Stimulated activated CD8-positive, alpha-beta memory T cell treated with anti-CD3 and anti-CD28 coated beads, Interleukin-4, amount 100 ng/mL, for 4 hours (primary cell): ENCODE measurements at places on chromosomes 6 and 20.

DNA sequence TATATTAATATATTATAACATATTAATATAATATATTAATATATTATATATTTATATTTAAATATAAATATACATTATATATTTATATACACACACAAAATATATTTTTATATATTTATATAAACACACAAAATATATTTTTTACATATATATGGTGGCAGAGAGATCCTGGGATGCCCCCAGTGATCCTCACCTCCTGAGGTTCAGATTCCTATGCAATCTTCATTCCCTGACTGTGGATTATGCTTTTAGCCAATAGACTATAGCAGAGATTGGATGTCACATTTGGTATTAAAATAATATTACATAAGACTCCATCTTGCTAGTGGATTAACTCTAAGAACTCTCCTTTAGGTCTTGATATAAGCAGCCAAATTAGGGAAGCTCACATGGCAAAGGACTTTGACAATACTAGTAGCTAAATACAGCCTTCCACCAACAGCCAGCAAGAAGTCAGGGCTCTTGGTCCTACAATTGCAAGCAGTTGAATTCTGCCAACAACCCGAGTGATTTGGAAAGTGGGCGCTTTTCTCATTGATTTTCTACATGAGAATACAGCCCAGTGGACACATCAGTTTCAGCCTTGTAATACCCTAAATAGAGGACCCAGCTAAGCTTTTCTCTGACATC, 681.0 kb downstream of the C6orf118 start:
- no peak for DNase-seq

- DNase-seq = no peak
Observed at GRCh38 chr6:84093441-84094435, 60.2 kb downstream of the MRAP2 start.

DNA sequence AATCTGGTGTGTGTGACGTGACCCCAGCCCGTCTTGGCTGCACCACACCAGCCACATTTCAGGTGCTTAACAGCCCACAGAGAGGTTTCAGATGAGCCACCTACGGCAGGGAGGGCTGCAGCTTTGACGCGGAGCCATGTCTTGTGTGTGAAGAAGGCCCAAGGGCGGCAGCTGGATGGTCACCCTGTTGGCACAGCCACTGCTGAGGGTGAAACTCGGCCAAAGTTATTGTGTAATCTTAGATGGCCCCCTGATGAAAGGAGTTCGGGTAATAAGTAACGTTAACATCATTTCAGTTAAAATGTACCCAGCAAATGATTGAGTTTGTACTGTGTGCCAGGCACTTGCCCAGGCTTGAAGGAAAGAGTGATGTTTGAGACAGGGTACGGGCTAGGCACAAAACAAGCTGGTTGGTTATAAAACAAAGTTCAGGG, 97.2 kb downstream of the SSR1 start:
- no peak for DNase-seq

DNA sequence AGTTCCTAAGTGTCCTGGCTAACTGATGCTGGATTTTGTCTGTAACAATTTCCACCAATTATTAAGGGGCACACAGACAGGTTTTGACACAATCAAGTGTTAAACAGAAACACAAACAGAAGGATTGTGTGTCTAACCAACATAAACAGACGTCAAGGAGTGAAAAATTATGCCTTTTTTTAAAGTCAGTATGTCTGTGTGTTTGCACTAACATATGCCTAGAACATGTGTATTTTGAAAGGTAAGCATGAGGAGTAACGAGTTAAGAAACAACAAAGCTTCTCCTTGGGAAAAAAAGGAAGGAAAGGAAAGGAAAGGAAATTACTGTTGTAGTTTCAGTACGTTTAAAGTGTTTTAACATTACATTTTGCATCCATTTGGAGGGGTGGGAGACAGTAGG, 466.3 kb upstream of the ID4 start:
- DNase-seq = no peak

DNA sequence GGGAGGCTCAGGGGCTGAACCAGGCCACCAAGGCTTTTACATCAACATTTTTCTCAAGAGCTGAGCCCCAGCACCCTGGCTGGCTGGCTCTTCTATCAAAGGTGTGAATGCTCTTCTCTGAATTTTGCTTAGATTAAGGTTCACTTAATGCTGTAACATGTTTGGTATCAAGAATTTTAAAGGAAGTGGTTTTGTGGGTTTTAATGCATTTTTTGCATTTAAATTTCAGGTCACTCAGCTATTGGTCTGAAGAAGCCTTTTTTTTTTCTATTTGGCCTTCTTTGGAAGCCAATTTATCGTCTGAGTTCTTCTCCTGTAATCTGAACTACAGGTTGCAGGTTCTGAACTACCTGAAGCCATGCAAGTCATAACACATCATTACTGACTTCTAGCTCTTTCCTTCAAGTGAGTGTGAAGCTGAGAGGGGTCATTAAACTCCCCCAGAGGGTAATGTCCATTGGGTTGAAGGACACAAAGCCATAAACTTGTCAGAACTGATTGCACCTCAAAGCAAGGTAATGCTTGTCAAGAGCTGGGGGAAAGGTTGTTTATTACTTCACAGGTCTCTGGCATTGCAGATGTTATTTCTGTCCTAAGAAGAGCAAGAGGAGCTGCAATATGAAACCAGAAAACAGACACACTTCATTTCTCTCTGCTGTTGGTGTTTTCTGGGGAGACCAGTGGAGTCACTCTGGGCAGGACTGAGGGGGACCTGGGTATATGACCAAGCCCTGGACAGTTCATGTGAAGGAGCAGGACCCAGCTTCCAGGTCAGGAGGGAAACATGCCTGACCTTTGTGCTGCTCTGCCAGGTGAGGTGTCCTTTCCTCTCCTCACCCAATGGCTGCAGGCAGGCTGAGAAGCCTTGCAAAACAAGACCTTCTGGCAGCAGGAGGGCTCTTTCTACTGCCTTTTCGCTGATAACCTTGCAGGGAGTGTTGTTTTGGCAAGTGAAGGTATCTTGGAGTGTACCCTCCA, 26.1 kb upstream of the NEDD9 start:
- no peak for DNase-seq

DNA sequence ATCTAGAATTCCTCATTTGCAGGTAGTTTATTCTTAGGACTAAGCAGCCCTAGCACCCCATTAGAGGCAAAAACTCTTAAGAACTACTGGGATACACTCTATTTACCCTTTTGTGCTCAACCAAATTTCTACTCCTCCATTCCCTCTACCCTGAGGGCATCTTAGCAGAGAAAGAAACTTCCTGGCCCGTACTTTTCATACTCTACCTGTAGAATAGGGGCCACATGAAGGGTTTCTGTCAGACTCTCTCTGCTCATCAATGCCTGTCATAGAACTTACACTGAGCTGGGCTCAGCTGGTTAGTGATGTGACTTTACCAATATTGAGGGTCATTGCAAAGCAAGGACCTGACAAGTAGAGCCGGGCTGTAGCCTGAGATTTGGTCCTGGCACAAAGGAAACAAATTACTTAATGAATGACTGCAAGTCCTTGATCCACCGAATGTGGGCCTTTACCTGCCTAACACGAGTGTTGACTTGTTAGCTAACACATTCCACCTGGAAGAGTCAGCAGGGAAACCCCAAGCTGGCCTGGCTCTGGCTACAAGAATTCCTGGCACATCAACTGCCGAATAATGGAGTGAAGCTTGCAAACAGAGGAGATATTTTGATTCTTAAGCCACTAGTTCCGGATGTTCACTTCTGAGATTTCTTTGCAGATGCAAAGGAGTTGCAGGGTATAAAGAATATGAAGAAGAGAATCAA, 280.5 kb upstream of the JAG1 start:
- DNase-seq = no peak

DNA sequence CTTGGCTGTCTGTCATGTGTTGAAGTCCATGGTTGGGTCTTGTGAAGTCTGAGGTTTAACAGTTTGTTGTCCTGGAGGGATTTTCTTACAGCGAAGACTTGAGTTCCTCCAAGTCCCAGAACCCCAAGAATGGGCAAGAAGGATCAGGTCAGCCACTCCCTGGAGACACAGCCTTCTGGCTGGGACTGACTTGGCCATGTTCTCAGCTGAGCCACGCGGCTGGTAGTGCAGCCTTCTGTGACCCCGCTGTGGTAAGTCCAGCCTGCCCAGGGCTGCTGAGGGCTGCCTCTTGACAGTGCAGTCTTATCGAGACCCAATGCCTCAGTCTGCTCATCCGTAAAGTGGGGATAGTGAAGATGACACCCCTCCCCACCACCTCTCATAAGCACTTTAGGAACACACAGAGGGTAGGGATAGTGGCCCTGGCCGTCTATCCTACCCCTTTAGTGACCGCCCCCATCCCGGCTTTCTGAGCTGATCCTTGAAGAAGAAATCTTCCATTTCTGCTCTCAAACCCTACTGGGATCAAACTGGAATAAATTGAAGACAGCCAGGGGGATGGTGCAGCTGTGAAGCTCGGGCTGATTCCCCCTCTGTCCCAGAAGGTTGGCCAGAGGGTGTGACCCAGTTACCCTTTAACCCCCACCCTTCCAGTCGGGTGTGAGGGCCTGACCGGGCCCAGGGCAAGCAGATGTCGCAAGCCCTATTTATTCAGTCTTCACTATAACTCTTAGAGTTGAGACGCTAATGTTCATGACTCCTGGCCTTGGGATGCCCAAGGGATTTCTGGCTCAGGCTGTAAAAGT, 43.5 kb downstream of the SIRPA start:
- no peak for DNase-seq

- no peak for DNase-seq
Observed at GRCh38 chr20:24584538-24585356, 115.3 kb downstream of the SYNDIG1 start.

DNA sequence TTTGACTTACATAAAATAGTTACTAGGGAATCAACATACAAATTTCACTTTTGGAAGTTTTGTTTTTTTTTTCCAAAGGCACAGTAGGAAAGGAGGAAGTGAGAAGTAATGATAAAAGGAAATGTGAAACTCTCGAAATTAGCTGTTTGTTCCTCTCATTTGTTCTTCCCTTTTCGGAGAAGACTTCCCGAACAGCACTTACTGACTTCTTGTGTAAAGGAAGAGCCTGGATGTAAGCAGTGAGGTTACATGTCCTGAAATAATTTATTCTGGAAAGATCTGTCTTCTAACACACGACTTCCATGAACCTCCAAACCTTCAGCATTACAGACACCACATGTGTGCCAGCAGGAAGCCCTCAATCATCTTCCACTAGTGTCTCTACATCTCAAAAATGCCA, 59.1 kb downstream of the KIF16B start:
- no peak for DNase-seq

- no peak for DNase-seq
Observed at GRCh38 chr6:90151576-90152422, 144.8 kb downstream of the BACH2 start.

DNA sequence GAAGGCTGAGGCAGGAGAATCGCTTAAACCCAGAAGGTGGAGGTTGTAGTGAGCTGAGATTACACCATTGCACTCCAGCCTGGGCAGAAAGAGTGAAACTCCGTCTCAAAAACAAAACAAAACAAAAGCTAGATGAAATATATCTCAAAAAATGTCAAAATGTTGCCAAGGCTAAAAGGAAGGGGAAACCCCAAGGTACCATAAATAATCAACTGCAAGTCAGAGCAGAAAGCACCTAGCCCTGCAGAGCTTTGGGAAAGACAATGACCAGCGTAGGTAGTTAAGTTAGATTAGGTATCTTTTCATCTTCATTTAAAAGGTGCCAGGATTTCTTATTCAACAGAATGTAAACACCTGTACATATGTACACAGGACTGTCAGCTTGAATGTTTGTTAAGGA, 33.0 kb downstream of the AKIRIN2 start:
- no peak for DNase-seq

GRCh38 chr6:111838749-111839484, 34.3 kb downstream of the FYN start:
- DNase-seq = no peak

DNA sequence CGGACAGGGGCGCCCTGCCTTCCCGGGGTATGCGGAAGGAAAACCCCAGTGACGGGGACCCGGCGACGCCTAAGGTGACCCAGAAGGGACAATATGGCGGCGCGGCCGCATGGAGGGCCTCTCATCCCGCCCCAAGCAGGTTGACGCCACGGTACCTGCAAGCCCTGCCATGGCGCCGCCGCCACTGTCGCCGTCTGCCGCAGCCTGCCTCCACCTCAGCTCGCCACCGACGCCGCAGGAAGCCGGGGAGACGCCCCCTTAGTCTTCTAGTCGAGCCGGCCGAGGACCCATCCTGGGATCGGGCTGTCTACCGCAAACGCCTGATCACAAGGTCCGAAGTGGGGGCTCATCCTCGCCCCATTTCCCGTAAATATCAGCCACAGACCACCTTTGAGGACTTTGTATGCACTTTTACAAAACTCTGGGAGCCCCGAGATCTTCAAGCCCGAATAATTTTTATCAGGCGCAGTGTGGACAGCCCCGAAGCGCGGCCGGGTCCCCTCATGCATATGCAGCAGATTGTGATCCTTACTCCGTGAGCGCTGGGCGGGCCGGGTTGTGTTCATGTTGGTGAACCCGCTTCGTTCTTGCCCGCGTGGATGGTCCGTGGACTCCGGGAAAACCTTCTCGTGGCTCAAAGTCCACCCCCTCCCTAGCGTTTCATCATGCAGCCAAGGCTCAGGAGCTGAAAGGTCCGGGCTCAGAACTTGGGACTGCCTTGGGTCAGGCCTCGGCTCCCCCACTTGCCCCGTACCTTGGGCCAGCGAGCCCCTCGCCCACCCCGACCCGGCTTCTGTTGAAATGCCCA, at the start of gene BLCAP:
TSS of gene BLCAP (minus strand) at position 239 of the 808 bp plus-strand sequence. CDS start 8,702 bp downstream, outside the sequence.
- DNase-seq = peak; percentile 79

DNA sequence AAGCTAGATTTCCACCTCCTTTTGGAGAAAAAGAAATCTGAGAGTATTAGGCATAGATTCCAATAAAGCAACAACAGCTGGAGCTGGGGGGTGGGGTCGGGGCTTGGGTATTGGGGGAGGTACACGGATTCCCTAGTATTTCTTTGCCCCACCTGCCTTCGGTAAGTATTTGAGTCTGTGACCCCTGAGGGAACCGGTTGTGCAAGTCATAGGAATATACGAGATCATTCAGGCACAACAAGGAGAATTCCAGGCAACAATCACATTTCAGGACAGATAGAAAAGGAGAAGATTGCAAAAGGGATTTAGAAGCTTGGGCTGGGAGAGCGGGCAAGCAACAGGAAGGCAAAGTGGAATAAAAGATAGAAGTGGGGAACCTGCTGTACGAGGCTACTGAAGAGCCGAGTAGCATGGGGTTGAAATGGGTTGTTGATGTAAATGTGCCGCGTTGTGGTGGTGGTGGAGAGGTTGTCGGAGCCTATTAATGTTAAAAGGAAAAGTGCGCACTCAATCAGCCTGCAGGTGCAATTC, 148.9 kb downstream of the BCAS1 start:
- DNase-seq = no peak

- DNase-seq = no peak
Observed at GRCh38 chr6:162026031-162026430, 701.5 kb downstream of the PRKN start.

- no peak for DNase-seq
Observed at GRCh38 chr6:139154881-139155547, 20.1 kb downstream of the HECA start.

GRCh38 chr6:143607168-143607567, 70.6 kb upstream of the PHACTR2 start:
- no peak for DNase-seq

DNA sequence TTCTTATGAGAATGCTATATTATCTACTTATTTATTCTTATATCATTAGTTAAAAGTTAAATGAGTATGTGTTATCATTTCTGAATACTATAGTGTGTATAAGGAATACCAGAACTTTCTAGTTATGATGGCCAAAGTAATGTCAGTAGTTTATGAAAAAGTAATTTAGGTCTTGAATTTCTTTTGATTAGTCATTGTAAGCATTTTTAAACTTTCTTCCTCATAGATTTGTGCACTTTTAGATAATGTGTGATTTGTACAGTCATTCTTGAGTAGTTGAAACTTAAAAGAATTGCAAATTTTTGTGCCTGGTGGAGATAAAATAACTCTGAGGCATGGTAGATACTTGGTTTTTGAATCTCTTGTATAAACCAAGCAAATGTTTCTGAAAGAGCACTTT, 311.3 kb downstream of the CDKAL1 start:
- no peak for DNase-seq
